Neuronal stem cell (in vitro differentiated cells): ENCODE measurements at places on chromosomes 2 and 18.

DNA sequence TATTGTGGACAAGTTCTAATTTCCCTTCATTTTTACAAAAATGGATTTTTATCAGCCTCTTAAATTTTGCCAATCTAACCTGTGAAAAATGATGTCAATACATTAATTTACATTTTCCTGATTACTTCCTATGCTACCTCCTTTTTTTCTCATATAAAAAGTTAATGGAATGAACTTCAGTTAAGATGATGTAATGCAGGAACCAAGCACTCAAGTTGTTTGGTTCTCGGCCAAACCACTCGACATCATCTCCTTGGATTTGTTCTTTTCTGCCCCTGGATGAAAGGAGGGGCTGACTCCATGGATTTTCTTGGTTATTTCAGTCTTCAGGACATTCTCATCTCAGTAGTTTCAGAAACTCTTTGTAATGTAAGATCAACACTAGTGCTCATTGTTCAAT, 253.1 kb upstream of the NXPH2 start:
- no peak overlapping the region for H3K4me3 ChIP-seq
- no peaks in the 10 kb centered on the region for H3K27me3 ChIP-seq
- no peak overlapping the region for H3K27ac ChIP-seq
- no peaks in the 10 kb centered on the region for H3K4me1 ChIP-seq
- H3K36me3 ChIP-seq, result no peaks in the 10 kb centered on the region

DNA sequence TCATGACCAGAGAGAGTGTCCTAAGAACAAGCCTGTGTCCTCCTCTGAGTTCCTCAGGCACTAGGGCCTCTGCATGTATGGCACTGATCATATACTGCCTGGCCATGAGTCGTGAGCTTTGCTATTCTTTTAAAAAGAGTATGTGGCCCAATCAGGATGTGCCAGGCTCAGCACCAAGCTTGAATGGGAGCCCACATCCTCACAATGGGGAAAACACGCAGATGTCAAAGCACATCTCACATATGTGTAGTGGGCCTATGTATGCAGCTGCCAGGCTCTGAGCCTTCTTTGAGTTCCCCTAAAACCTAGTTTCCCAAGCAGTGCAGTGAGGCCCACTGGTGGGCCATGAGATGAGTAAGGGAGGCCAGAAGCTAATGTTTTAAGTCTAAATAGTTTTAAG, 69.9 kb upstream of the SLC1A4 start:
- no peak for DNase-seq
- H3K27ac ChIP-seq, result no peak overlapping the region
- no peak overlapping the region for H3K4me3 ChIP-seq
- H3K36me3 ChIP-seq, result no peaks in the 10 kb centered on the region
- peaks cover 2% of the 10 kb centered on the region for H3K27me3 ChIP-seq
- H3K4me1 ChIP-seq, result peaks cover 8% of the 10 kb centered on the region

- no peaks in the 10 kb centered on the region for H3K27me3 ChIP-seq
- no peaks in the 10 kb centered on the region for H3K36me3 ChIP-seq
- no peak overlapping the region for H3K27ac ChIP-seq
- DNase-seq, result no peak
- peaks cover 44% of the 10 kb centered on the region for H3K4me1 ChIP-seq
Observed at GRCh38 chr2:101806701-101807100, 109.2 kb downstream of the MAP4K4 start.

DNA sequence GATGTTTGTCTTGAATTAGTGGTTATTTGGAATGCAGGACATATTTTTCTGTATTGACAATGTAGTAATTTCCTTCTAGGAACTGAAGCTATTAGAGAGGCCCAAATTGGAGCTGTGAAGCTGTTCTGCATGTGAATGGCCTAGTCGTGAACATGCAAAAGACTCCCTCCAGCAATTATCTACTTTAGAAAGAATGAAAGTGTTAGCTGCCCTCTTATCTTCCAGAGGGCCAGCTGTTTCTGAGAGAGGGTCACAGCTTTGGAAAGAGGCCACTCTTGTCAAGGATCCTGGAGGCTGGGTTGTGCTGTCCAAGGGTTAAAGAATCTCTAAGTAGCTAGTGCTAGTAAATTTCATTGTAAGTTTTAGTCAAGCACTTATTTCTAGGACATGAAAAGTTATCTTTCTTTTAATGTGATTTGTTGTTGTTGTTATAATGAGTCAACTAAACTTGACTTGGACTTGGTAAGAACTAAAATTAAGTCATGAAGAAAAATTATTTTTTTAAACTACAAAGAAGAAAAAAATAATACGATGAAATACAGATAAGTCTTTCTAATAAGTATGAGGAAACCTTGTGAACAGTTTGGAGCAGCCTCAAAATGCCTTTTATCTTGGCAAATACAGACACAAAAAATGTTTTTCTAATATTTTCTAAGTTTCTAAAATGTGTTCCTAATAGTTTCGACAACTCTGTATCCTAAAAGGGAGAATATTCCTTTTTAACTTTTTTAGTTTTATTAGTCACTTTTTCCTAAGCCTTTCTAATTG, 36.8 kb downstream of the DPP4 start:
- no peaks in the 10 kb centered on the region for H3K27me3 ChIP-seq
- DNase-seq, result no peak
- no peaks in the 10 kb centered on the region for H3K36me3 ChIP-seq
- H3K4me3 ChIP-seq, result no peak overlapping the region

GRCh38 chr2:20625491-20626391, 25.2 kb downstream of the HS1BP3 start:
- no peak for DNase-seq
- H3K27me3 ChIP-seq, result no peaks in the 10 kb centered on the region
- H3K36me3 ChIP-seq, result peaks cover 3% of the 10 kb centered on the region
- H3K27ac ChIP-seq, result no peak overlapping the region

DNA sequence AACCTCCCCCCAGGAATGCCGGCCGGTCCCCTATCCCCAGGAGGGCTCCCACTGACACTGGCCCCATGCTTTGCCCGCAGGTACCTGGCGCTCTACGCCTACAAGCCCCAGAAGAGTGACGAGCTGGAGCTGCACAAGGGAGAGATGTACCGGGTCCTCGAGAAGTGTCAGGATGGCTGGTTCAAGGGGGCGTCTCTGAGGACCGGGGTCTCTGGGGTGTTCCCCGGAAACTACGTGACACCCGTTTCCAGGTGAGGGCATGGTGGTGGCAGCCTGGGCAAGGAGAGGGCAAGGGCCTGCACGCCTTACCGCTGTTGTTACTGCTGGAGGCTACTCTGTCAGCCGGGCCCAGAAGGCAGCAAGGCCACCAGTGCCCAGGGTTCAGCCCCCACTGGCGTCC, 181.3 kb downstream of the SEPTIN10 start:
- no peaks in the 10 kb centered on the region for H3K36me3 ChIP-seq
- no peak for DNase-seq
- no peaks in the 10 kb centered on the region for H3K27me3 ChIP-seq
- H3K27ac ChIP-seq, result no peak overlapping the region
- H3K4me3 ChIP-seq, result no peak overlapping the region

DNA sequence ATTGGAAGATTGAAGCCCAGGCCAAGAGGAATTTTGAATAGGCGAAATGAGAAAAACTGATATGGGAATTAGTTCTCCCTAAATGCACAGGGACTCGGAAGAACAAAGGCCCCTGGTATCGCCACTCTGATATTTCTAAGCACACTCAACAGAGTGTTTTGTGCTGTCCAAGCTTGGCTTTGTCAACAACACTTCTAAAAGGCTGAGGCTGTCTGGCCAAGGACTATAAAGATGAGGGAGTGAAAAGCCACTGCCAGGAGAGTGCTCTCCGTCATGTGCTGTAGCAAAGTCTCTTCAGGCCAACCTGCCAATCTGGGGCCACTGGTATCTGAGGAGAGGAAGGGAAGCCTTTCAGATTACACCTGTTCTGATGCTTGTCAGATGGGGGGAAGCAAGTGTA, 611.2 kb upstream of the PIK3C3 start:
- no peaks in the 10 kb centered on the region for H3K4me1 ChIP-seq
- H3K36me3 ChIP-seq, result no peaks in the 10 kb centered on the region
- H3K27me3 ChIP-seq, result no peaks in the 10 kb centered on the region
- DNase-seq, result no peak
- no peak overlapping the region for H3K4me3 ChIP-seq

DNA sequence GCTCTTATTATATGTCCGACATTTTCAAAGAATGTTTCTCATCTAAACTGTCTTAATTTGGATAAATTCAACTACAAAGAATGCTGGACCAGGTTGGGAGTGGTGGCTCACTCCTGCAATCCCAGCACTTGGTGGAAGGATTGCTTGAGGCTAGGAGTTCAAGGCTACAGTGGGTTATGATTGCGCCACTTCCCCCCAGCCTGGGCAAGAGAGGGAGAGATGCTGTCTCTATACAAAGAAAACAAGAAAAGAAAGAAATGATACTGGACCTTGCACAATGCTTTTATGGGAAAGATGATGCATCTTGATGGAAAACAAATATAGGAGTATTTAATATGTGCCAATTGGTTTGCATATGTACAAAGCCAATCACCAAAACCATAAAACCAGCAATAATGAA, 296.7 kb downstream of the LPIN1 start:
- H3K4me3 ChIP-seq, result no peak overlapping the region
- H3K36me3 ChIP-seq, result no peaks in the 10 kb centered on the region
- no peaks in the 10 kb centered on the region for H3K27me3 ChIP-seq
- no peaks in the 10 kb centered on the region for H3K4me1 ChIP-seq
- DNase-seq, result no peak
- H3K27ac ChIP-seq, result no peak overlapping the region

GRCh38 chr2:68404893-68405799, 40.1 kb downstream of the PLEK start:
- no peaks in the 10 kb centered on the region for H3K36me3 ChIP-seq
- H3K4me3 ChIP-seq, result no peak overlapping the region
- H3K4me1 ChIP-seq, result no peaks in the 10 kb centered on the region
- no peaks in the 10 kb centered on the region for H3K27me3 ChIP-seq
- no peak overlapping the region for H3K27ac ChIP-seq

DNA sequence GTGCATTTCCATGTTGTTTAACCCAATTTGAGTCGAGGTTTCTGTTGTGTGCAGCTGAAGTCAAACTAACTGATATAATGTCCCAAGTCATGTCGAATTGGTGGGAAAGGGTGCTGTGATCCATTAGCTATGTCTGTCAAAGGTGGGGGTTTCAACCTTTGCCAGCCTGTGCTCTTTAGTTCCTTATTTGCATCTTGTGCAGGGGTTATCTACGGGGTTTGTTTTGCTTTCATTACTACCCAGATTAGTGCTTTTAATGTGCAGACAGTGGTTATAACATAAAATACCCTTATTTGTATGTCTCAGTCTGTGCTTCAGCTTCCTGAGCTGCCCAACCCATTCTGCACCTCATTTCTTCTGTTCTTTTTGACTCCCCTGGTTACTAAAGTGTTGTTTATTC, 271.9 kb upstream of the CXCR4 start:
- no peak overlapping the region for H3K4me3 ChIP-seq
- H3K4me1 ChIP-seq, result no peaks in the 10 kb centered on the region
- no peaks in the 10 kb centered on the region for H3K27me3 ChIP-seq
- no peak overlapping the region for H3K27ac ChIP-seq
- H3K36me3 ChIP-seq, result no peaks in the 10 kb centered on the region

GRCh38 chr2:195520671-195521155, 136.3 kb upstream of the SLC39A10 start:
- no peaks in the 10 kb centered on the region for H3K27me3 ChIP-seq
- no peaks in the 10 kb centered on the region for H3K4me1 ChIP-seq
- H3K4me3 ChIP-seq, result no peak overlapping the region

- no peaks in the 10 kb centered on the region for H3K27me3 ChIP-seq
- DNase-seq, result no peak
- H3K27ac ChIP-seq, result no peak overlapping the region
- H3K4me1 ChIP-seq, result peaks cover under 1% of the 10 kb centered on the region
Observed at GRCh38 chr2:181878448-181878847, 13.1 kb upstream of the ITPRID2 start.

DNA sequence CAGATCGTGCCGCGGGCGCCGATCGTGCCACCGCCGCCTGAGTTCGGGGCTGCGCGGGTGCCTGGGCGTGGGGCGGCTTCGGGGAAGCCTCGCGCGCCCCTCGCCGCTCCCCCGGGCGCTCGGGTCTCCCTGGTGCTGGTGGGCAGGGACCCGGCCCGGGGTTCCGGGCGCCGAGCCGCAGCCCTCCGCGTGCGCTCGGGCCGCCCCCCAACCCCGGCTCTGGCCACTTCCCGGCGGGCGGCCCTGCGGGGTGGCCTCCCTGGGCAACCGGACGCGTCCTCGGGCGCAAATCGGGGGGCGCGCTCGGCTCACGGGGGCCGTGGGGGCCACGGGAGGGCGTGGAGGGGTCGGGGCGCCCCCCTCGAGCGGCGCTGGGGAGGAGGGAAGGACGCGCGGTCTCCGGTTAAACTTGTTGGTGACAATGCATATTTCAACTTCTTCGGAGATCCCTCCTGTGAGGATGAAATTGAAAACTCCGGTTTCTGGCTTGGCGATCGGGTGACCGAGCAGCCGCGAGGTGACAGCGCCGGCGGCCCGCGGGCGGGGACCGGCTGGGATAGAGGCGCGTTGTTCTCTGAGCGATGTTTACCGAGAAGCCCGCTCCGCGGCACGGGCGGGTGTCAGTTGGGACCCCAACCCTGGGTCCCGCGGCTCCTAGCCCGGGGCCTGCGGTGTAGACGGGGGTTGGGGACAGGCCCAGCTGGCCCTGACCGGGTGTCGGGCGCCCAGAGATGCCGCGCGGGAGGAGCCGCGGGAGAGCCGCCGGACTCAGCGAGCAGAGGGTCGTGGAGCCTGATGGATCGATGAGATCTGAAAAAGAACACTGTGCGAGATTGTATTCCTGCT, 676 bp downstream of the SH3BP4 start:
- H3K27ac ChIP-seq, result no peak overlapping the region
- H3K4me1 ChIP-seq, result peaks cover 29% of the 10 kb centered on the region
- no peaks in the 10 kb centered on the region for H3K27me3 ChIP-seq
- DNase-seq, result no peak

- peaks cover 2% of the 10 kb centered on the region for H3K4me1 ChIP-seq
- H3K27ac ChIP-seq, result peak overlapping the region; percentile 67
- H3K36me3 ChIP-seq, result no peaks in the 10 kb centered on the region
- peak; percentile 30 for DNase-seq
Observed at GRCh38 chr2:52558265-52558664, 1209.3 kb upstream of the CHAC2 start.

GRCh38 chr2:160317181-160318099, 117.4 kb upstream of the ITGB6 start:
- peaks cover 11% of the 10 kb centered on the region for H3K4me1 ChIP-seq
- peak overlapping the region; percentile 29 for H3K27ac ChIP-seq
- peak; percentile 67 for DNase-seq
- no peaks in the 10 kb centered on the region for H3K27me3 ChIP-seq

GRCh38 chr2:208686665-208687064, 280.1 kb downstream of the PTH2R start:
- H3K36me3 ChIP-seq, result no peaks in the 10 kb centered on the region
- H3K27me3 ChIP-seq, result no peaks in the 10 kb centered on the region
- no peak for DNase-seq
- no peak overlapping the region for H3K4me3 ChIP-seq
- H3K4me1 ChIP-seq, result no peaks in the 10 kb centered on the region

DNA sequence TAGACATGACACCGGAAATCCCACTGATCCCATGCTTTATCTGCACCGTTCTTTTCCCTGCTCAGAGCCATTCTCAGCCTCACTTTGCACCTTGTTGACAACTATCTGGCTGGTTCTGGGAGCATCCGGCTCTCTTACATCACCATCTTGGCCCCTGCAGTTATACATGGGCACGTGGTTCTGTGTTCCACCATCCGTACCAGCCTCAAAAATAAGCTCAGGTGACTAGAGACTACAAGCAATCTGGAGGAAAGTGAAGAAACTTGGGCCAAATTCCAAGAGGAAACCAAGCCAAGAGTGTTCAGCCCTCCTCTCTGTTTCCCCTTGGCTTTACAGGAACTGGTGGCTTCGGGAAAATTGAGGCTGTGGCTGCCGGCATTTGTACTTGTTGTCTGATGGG, 244.6 kb upstream of the ACVR2A start:
- no peak overlapping the region for H3K4me3 ChIP-seq
- no peak for DNase-seq
- no peaks in the 10 kb centered on the region for H3K27me3 ChIP-seq
- no peaks in the 10 kb centered on the region for H3K36me3 ChIP-seq
- no peak overlapping the region for H3K27ac ChIP-seq

- DNase-seq, result no peak
- H3K27me3 ChIP-seq, result no peaks in the 10 kb centered on the region
- no peaks in the 10 kb centered on the region for H3K36me3 ChIP-seq
Observed at GRCh38 chr2:172742931-172743540, 7.4 kb downstream of the RAPGEF4 start.
